ENCODE measurements at places on chromosomes 7 and 10. TPM values are rescaled to one million over a fixed set of nuclear protein-coding genes. Genes with fewer than 3 reads are reported as not detected.

The ANLN gene
- 33.2 TPM for total RNA-seq

The OPALIN gene
- not detected for total RNA-seq

The CFAP46 gene
- 0.92 TPM for total RNA-seq

The CACUL1 gene
- total RNA-seq = 36.5 TPM

The SPDYE8 gene
- not detected for total RNA-seq

- peaks cover 37% of the 10 kb centered on the region for H3K4me1 ChIP-seq
- H3K36me3 ChIP-seq = peaks cover 62% of the 10 kb centered on the region
- peak overlapping the region; percentile 45 for H3K27ac ChIP-seq
- DNase-seq = no peak
- H3K4me3 ChIP-seq = no peak overlapping the region
- H3K27me3 ChIP-seq = no peaks in the 10 kb centered on the region
These were observed 170.5 kb downstream of the TNS3 start for GRCh38 chr7:47411281-47411869.

DNA sequence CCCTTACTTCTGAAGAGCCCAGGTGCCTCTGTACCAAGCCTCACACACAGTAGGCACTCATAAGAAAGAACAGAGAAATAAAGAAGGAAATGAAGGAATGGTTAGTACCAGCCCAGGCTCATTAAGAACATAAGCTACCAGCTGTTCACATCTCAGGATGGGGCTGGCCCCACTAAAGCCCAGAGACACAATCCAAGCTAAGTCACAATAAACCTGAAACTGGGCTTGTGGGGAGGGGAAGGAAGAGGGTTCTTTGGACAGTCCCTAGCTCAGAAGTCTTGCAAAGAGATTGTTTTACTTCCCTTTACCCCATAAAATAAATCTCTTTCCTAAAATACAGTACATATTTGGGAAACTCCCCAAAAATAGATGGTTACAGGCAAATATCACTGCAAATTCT lies 24.3 kb downstream of the FBXW4 start:
- H3K27me3 ChIP-seq = no peaks in the 10 kb centered on the region
- H3K27ac ChIP-seq = no peak overlapping the region
- DNase-seq = no peak
- peaks cover 28% of the 10 kb centered on the region for H3K36me3 ChIP-seq
- no peak overlapping the region for H3K4me3 ChIP-seq

DNA sequence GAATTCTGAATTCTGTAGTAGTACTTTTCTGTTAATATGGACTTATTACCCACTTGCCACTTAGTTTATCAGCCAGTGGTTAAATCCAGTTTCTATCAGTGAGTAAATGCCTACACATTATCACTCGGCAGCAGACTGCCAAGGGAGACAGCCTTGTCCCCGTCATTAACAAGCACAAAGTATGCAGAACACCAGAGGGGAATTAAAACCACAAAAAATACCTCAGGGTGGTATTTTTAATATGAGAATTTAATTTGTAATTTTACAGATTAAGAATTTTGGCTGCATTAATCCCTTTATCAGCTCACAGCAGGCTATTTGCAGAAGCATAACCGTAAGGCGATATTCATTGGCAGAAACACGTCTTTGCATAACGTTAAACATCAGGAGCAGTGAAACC lies 150.0 kb upstream of the FZD1 start:
- H3K27ac ChIP-seq = peak overlapping the region; percentile 62
- DNase-seq = no peak
- peaks cover 8% of the 10 kb centered on the region for H3K36me3 ChIP-seq
- H3K4me3 ChIP-seq = no peak overlapping the region
- H3K27me3 ChIP-seq = no peaks in the 10 kb centered on the region

Data from chondrocyte (in vitro differentiated cells).